Effector memory CD4-positive, alpha-beta T cell (primary cell): ENCODE measurements at places on chromosomes 3 and 15.

DNA sequence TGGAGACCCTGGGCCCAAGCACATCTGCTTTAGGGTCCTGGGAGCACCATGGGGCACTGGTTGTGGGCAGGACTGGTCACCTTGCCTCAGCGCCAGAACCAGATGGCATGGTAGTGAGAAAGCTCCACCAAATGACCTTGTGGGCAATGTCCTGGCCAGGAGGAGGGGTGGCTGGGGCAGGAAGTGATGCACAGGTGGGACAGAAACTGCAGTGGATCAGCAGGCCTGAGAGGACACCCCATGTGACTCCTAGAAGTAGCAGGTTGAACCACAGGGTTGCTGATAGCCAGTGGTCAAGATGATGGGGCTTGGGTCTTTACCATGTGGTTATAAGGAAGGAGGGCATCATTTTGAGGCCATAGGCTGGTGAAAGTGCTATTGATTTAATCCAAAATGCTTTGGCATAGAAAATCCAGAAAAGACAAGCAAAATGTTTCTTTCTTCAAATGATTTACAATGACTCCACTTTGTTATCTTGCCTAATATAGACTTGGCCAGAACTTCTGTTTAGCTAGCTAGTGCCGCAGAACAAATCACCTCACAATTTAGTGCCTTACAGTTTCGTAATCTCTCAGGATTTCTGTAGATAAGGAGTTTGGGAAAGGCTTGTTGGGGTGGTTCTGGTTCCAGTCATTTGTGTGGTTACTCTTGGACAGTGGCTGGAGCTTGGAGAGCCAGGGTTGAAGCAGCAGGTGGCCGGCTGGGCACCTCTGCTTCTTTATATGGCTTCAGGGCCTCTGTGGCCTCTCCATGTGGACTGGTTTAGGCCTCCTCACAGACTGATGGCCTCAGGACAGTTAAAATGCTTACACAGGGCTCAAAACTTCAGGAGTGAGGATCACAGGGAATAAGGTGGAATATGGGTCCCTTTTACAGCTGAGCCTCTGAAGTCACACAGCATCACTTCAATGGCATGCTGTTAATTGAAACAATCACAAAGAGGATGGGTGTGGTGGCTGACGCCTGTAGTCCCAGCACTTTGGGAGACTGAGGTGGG is 27.5 kb downstream of the TMEM158 start:
- no peaks in the 10 kb centered on the region for H3K36me3 ChIP-seq
- no peaks in the 10 kb centered on the region for H3K27me3 ChIP-seq
- no peak for DNase-seq

DNA sequence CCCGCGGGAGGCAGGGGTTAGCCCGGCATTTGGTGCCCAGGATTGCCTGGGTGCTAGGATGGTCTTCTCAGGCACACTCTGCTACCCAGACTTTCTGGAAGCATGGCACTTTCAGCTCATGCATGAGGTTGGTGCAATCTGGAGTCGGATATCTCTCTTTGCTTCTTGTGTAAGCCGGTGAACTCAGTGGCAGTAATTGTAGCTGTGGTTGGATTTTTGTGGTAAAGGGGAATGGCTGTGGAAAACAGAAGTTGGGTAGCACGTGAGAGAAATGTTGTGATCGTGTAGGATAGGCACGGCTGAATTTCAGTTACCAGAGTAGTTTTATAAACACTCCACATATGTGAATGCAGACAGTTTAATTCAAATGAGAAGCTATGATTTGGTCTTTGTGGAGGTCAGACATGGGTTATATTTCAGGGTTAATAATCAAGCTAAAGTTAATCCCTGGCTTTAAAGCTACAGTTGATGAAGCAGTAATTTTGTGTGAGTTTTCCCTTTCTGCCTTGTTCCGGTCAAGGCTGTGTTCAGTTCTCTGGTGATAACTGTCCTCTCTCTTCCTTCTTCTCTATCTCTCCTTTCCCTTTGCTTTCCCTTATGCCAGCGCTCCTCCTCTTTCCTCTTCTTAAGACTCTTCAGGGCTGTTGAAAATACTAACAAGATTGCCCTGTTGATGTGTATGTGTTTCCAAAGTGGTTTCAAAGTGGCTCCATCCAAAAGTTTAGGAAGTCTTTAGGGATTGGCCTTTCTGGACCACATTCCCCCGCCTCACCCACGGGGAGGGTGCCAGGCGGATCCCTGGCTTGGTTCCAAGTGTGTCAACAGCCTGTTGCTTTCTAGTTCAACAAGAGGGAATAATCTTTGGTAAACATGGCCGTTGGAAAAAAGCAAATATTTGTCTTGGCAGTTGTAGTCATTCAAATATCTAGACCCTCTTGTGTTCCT is 404.6 kb upstream of the C2CD4B start:
- H3K27me3 ChIP-seq: no peaks in the 10 kb centered on the region
- no peaks in the 10 kb centered on the region for H3K4me1 ChIP-seq
- no peak overlapping the region for H3K4me3 ChIP-seq

DNA sequence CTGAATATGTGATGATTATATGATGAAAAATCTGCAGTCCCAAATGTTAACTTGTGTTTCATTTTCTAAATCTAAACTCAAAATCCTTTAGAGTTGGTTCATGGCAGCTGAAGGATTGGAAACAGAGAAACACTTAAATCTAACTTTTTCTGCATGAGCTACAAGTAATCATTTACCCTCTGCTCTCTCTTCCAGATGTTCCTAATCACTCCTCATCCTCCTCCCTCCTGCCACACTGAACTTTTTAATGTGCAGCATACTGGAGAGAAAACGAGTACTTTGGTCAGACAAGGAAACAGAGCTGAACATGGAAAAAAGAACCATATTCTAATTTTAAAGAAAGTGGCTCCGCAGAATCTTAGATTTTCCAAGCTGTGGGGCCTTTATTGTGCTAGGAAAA is 321.2 kb upstream of the COL8A1 start:
- no peak overlapping the region for H3K27ac ChIP-seq
- no peaks in the 10 kb centered on the region for H3K4me1 ChIP-seq
- no peak overlapping the region for H3K4me3 ChIP-seq

DNA sequence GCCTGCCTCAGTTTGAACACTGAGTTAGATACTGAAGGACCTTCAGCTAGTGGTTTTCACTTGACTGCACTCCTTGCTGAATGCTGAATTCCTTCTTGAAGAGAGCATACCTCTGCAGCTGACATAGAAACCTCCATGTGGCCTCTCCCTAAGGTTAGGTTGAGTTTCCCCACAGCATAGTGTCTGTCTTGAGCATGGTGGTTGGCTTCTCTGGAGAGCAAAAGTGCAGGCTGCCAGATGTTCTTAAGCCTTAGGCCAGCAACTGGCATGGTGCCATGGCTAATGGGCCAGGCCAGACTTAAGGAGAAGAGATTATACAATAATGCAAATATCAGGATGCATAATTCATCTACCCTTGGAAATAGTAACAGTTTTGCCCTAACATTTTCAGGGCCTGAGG is 545.6 kb upstream of the ZNF385D start:
- H3K36me3 ChIP-seq: no peaks in the 10 kb centered on the region
- DNase-seq: no peak
- H3K4me1 ChIP-seq: no peaks in the 10 kb centered on the region

GRCh38 chr3:4587061-4587837 is 94.1 kb downstream of the ITPR1 start:
- H3K27me3 ChIP-seq: no peaks in the 10 kb centered on the region
- no peak overlapping the region for H3K4me3 ChIP-seq
- no peak for DNase-seq
- no peaks in the 10 kb centered on the region for H3K4me1 ChIP-seq
- H3K27ac ChIP-seq: no peak overlapping the region

DNA sequence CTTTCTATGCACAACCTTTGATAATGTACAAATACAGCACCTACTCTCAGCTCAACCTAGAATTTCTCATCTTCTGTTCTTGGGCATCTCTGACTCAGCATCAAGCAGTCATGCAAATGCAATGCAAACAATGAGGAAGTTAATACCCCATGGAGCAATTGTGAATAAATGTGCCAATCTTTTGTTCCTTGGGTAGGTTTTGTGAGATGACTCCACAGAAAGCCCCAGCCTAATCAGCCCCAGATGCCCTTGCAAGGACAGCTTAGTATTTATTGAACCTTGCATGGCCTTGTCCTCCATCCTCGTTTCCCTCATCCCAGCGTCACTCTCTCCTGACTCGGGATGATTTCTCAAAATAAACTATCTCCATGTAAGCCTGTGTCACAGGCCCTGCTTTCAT is 494.7 kb upstream of the NECTIN3 start:
- no peaks in the 10 kb centered on the region for H3K36me3 ChIP-seq
- H3K27me3 ChIP-seq: no peaks in the 10 kb centered on the region
- H3K4me3 ChIP-seq: no peak overlapping the region
- H3K27ac ChIP-seq: no peak overlapping the region
- H3K4me1 ChIP-seq: no peaks in the 10 kb centered on the region

DNA sequence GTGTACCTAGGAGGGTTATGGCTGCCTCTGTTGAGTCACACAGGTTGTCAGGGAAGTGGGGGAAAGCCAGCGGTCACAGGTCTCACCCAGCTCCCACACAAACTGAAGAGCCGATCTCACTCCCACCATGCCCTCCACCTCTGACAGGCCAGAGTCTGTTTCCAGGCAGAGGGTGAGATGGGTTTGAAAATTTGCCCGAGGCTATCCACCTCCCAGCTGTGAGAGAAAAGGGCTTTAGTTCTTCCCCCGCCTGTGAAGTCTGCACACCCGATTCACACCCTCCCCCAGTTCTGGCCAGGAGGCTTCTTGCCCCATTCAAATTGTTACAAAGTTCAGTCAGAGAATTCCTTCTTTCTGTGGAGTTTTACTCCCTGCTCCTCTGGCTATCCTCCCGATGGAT is 446.9 kb downstream of the EDEM1 start:
- no peak overlapping the region for H3K27ac ChIP-seq
- H3K36me3 ChIP-seq: no peaks in the 10 kb centered on the region

GRCh38 chr3:127532561-127533203 is 57.9 kb downstream of the TPRA1 start:
- H3K27me3 ChIP-seq: no peaks in the 10 kb centered on the region
- DNase-seq: no peak
- no peaks in the 10 kb centered on the region for H3K36me3 ChIP-seq
- H3K4me3 ChIP-seq: no peak overlapping the region
